ENCODE measurements at places on chromosomes 1 and 21.

DNA sequence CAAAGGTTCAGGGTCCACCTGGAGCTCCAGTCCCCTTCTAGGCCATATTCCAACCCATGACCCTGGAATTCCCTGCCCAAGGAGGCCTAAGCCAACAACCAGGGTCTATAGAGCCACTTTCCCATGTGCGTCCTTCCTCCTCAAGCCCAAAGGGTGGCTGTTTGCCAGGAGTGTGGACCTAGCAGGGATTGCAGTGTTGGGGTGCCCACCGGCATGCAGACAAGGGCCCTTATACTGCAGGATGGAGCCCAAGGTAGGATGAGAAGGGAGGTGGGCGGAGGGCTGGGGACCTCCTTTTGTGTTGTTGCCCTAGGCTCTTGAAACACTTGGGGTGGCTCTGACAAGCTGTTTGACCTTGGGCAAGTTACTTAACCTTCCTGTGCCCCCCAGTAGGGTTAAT is 19.7 kb upstream of the ADGRB2 start:
- DNase-seq: no peak

DNA sequence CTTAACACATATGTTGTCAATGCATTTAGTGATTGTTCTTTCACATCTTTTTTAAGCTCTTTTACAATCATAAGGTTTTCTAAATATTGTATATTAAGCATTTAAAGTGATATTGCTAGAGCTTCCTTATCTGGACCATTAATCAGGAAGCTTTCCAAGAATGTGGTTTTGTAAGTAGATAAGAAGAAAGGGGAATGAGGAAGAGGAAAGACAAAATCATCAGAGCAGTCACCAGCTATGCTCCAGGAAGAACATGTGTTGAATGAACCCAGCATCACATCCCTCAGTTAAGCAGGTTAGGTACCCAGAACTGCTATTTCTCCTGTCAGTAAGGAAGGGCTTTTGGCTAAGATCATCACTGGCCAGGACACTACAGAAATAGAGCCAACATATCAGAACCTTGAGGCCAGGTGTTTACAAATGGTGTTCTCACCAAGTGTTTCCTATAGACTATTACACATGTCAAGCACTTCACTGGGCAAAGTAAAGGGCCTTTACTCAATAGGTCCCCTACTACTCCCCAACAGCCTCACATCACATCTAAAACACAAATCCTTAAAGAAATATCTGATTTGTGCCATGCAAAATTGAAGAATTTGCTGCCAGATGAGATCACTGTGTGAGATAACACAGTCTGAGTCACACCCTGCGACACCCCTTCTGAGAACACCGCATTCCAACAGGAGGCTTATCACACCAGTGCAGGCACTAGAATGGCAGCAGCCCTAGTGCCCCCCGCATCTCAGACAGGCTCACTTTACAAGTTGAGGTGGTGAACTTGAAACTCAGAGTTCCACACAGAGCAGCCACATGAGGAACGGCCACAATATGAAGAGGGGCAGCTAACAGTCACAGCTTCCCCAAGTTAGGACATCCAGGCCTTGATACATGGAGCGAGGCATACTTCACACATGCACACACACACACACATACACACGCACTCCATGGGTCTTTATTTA is 1.8 kb upstream of the SPRR2A start:
- no peak for DNase-seq

DNA sequence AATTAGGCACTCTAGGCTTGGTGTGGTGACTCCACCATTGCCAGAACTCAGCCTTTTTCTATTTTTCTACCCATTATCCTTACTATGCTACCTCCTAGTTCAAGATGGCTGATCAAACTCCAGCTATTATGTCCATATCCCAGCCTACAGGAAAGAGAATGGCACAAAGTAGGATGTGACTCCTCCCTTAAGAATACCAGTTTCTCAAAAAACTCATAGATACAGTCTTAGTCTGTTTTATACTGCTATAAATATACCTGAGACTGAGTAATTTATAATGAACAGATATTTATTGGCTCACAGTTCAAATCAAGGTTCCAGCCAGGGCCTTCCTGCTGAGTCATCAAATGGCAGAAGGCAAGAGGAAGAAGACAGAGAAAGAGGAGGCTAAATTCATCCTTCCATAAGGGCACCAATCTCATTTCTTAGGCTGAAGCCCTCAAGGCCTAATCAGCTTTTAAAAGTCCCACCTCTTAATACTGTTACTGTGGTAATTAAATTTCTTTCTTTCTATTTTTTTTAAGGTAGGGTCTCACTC is 542.8 kb upstream of the BEND5 start:
- DNase-seq: no peak

- DNase-seq: no peak
These were observed 1.6 kb upstream of the PANK4 start for GRCh38 chr1:2528016-2528415.

DNA sequence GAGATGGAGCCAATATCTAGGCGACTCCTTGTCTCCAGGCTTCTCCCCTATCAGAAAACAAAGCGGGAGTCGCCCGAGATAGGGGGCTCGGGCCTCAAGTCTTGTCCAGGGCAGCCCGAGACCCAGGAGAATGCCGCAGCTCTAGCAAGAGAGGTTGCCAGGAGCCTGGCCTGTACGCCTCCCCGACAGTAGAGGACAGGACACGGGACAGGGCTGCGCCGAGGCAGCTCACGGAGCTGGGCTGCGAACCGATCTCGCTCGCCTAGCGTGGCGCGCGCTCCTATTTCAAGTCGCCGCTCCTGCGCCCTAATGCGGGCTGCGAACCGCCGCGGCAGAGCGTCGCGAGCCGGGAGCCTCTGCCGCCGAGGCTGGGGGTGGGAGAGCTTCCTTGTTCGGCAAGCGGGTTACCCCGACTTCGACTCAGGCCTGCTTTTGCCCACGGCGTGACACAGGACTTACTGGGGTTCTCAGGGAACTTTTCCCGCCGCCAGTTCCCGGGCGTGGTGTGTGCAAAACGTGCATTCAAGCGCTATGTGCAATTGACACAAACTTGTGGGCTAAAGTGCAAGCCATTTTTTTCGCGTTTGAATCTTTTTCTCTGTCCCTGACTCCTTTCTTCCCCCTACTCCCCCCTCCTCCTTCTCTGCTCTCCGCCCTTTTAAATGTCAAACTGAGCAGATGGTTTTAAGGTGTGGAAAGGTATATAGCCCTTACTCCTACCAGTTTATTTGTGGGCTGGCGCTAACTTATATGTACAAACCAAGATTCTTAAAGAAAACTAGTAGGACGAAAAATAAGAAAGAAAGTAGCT is 2.4 kb upstream of the PROX1 start:
- DNase-seq: no peak

GRCh38 chr1:100266741-100267140 is 725 bp downstream of the RTCA start:
- no peak for DNase-seq

GRCh38 chr1:209433649-209434031 is 149.9 kb upstream of the CAMK1G start:
- DNase-seq: no peak

- DNase-seq: no peak
These were observed 18.9 kb upstream of the IPP start for GRCh38 chr1:45769261-45769932.

GRCh38 chr1:59268406-59268805 is 28.5 kb upstream of the FGGY start:
- DNase-seq: no peak

DNA sequence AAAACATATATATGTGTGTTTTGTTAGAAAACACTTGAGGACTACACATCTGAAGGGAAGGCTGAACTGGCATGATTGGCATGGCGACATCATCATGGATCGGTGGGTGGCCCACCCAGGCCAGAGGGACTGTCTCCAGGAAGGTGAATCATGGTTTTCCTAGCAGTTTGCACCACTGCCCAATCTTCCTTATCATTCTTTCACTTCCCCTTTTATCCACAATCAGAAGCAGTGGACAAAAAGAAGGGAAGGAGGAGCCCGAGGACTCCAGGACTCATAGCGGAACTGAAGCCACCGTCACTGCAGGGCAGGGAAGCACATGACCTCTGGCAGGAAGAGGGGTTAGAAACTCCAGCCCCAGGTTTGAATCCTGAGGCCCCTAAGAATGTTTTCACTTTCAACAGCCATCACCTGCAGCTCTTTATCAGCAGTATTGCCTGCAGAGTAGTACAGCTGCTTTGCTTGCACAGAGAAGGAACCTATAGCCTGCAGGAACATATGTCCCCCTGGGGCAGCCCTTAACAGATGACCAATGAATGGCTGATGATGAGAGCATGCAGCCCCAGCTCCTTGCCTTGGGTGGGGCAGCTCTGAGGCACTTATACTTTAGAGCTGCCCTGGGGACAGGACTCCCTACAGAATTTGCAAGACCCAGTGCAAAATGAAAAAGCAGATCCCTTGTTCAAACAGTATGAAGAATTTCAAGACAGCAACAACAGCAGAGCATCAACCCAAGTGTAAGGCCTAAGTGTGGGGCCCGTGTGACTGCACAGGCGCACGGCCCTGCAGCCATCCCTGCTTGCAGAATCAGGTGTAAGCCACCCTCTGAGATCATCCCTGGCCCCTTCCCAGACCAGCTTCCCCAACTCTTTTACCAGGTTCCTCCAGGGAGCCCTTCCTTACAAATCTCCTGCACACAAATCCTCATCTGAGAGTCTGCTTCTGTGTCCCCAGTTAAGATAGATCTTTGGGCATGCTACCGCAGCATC is 241.8 kb upstream of the IRF2BP2 start:
- DNase-seq: no peak

GRCh38 chr1:7278827-7279765 is 492.0 kb upstream of the VAMP3 start:
- DNase-seq: no peak

DNA sequence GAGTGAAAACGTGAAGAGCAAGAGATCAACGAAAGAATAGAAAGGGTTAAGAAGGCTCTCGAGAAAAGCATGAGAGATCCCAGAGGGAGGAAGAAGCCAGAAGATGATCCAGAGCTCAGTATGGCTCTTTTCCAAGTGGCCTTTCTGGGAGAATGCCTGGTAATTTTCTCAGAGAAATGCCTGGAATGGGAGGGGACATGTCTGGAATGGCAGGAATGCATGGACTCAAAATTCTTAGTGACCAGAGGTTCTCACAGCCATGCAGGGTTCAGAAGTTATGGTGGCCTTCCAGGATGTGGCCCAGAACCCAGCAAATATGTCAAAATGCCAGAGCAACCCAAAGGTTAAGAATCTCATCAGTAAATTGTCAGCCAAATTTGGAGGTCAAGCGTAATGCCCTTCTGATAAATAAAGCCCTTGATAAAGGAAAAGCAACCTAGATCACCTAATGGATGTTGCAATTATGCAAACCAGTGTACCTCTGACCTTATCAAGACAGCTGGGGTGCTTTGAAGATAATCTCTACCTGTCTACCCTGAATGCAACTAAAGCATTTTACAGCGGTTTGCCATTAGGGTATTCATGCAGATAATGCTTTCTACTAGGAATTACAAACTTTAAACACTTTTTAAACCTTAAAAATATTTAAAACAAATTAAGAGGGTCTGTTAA is 53.1 kb downstream of the NBPF6 start:
- no peak for DNase-seq

- no peak for DNase-seq
These were observed 12.0 kb upstream of the S100A2 start for GRCh38 chr1:153577624-153578051.

DNA sequence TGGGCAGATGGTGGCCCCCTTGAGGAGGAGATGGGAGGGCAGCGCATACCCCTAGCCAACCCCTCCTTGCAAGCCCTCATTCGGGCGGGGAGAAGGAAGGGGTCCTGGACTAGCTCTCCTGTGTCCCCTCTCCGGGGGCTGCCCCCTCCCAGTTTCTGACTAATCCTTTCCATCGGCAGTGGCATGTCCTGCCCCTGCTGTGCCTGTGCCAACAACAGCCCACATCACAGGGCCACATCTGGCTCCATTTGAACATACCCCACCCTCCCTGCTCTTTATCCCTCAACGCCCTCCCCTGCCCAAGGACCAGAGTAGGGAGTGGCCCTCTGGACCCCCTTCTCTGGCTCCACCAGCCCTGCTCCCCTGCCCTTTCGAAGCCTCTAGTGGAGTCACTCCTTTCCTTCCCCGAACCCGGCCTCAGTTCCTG is 11.0 kb upstream of the LMNA start:
- DNase-seq: peak; percentile 59

DNA sequence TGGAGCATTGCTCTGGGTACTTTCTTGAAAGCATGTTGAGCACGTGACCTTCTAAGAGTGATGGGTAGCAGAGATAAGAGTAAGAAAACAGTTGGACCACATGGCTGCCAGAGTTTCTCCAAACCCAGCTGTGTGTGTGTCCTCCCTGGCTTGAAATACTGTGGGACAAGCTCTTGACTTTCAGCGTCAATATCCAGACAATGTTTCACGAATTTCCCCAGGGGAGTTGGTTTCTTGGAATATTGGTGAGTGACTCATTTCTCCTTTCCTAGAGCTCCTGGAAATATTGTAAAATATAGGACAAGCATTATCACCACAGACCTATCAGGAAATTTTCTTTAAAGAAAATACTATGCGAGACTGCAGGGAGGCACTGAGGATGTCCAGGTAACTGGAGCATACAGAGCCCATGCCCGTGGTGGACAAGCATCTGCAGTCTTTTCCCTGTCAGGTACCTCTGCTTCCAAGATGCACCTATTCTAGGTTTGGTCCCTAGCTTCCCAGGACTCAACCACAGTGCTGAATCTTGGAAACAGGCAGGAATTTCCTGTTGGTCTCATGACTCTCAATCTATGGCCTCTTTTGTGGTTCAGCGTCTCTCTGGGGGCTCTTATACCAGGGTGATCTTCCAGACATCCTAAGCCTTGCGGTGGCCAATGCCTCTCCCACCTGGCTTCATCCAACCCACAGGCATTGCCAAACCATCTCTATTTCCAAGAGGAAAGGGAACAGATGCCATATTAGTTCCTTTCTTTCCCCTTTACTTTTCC is 67.4 kb downstream of the KCNJ6 start:
- no peak for DNase-seq

- DNase-seq: peak; percentile 25
These were observed 770 bp downstream of the NTNG1 start for GRCh38 chr1:107141491-107142126.

DNA sequence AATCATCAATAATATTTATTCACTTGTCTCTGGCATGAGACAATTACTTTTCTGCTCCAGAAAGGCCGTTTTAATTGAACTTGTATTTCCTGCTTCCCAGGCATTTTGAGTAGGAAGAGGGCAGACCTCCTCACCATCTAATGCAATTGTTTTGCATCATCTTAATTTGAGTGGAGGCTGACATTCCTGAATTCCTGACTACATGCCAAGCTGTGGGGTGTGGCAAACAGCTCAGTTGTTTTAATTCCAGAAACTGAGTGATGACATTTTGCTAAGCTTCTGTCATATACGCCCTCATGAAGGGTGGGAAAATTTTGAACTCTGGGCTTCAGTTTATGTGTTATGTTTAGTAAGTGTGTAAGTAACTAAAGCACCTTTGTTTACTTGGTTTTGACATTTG is 125.4 kb upstream of the USP25 start:
- no peak for DNase-seq

DNA sequence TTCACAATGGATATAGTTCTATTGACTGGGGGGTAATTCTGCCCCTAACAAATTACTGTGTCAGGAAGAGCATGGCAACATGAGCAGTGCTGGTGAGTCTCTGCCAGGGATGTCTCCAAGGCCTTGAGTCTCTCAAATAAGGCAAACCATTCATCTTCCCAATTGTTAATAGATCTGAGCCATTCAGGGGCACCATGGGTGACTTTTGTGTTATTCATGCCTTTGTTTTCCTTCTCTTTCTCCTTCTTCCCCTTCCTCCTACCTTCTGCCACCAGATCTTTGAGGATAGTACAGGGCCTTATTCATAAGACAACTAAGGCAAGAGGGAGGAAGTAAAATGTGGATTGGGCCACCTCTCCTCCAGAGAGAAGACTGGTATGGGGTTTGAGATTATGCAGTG is at the start of gene RGSL1:
TSS of gene RGSL1 (plus strand) at position 60 of the 400 bp plus-strand sequence. CDS start at position 80, 20 bp downstream.
- no peak for DNase-seq

- DNase-seq: peak; percentile 90
These were observed at the start of gene BACH1 for GRCh38 chr21:29298348-29299045. Gene BACH1, plus strand, starts transcription at chr21:29298922. Its CDS starts 22,359 bp downstream, at chr21:29321281.

All from stimulated activated CD8-positive, alpha-beta memory T cell treated with anti-CD3 and anti-CD28 coated beads, Interleukin-4, amount 100 ng/mL, for 48 hours (primary cell).